ENCODE measurements at places on chromosomes 7 and 10. TPM values are rescaled to one million over a fixed set of nuclear protein-coding genes. Genes with fewer than 3 reads are reported as not detected.
A peak's percentile ranks its signal among the peaks of the same experiment; 100 is the strongest.

- no peak for DNase-seq
Observed at GRCh38 chr10:70368774-70369482, 13.5 kb downstream of the LRRC20 start.

DNA sequence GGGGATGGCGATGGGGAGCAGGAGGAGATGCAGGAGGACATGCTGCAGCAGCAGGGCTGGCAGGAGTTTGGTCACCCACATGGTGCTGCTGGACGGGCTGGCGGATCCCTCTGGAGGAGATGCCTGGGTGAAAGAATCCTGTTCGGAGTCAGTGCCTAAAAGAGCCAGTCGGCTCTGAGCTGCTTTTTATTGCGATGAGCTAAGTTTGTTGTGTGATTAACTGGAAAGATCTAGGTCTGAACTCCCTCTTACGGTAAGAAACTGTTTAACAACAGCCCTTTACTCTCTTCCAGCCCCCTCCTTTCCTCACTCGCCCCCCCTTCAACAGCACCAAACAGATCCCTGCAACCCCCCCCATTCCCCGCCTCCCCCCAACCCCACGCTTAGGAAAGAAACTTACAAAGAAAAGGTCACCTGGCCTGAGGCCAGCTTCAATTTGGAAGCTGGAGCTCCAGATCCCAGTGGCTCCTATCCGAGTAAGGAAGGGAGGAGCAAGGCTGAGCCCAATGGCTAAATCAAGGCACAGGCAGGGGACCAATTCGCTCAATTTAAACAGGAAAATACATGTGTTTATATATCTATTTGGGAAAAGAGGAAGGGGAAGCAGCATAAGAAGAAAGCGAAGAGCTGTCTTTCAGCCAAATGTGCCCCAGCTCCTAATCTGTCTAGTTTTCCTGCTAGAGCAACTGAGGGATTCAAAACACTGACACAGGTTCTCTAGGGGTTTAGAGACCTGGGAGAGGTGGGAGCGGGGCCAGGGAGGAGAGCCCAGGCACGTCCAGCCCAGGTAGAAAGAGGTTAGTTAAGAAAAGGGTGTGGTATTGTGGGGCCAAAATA is at the start of gene HGF:
Gene HGF, minus strand, starts transcription at position 157 of the 837 bp plus-strand sequence. Its CDS starts 76 bp downstream, at position 81.
- no peak for DNase-seq

DNA sequence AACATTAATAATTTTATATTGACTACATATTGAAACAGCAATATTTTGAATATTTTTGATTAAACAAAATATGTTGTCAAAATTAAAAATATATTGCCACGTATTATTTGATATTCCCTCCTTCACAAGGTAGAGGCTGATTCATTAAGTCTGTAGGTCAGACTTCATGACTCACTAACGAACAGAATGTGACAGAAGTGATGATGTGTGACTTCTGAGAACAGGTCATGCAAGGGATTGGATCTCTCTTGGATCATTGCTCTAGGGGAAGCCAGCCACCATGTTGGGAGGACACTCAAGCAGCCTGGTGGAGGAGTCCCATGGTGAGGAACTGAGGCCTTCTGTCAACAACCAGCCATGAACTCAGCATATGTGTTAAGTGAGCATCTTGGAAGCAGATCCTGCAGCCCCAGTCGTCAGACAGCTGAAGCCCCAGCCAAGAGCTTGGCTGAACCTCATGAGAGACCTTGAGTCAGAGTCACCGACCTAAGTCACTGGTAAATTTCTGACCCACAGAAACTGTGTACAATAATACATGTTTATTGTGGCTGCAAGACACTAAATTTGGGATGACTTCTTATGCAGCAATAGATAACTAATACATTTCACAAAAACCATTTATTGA is 66.6 kb downstream of the HTR5A start:
- no peak for DNase-seq

DNA sequence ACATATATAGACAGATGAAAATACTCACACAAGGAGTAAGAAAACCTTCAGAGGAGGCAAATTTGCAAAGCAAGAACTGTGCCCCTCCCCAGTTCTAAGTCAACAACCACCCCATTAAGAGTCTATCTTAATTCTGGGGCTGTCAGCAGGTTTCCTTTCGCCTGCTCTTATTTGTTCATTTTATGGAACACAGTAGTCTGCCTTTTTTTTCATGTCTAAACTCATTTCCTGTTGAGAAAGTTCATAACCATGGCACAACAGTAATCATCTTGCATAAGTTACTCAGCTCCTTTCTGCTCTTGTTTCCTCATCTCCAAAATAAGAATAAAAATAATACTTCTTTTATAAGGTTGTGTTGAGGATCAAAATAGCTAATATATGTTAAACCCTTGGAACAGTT is 25.8 kb upstream of the AMPH start:
- no peak for DNase-seq

DNA sequence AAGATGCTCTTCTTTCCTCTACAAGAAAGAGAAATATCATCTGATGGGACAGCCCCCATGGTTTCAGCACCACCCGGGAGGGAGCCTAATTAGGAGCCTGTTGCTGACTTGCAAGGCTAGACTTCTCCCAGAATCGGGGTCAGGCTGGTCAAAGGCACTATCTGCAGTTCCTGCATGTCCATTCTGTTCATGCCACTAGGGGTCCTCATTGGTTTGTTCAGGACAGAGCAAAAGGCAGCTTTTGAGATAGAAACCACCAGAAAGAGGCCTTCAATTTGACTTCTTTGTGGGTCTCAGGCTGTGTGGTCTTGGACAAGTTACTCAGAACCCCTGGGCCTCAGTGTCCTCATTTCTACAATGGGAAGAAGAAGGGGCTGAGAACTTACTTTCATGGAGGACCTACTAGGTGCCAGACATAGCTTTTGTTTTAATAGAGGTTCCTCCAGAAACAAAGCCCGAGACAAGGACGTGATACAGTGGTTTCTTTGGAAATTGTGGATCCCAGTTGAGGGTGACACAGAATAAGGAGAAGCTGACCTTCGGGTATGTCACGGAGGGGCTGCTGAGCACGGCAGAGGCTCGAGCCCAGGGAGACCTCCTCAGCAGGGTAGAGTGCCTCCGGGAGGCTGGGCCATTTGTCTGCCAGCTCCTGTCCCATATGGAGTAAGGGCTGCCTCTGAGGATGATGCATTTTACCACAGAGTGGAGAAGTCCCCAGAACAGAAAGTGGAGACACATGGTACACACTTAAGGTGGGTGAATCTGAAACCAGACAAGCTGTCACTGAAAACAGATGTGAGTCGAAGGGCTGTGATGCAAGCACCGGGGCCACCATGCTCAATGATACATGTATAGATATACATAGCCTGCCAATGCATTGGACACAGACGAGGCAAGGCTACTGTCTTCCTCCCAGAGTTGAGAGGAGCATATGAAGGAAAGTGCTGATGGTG is 33.1 kb upstream of the NEUROD6 start:
- DNase-seq: peak; percentile 63

GRCh38 chr10:14092799-14093198 is 237.9 kb downstream of the FRMD4A start:
- no peak for DNase-seq

DNA sequence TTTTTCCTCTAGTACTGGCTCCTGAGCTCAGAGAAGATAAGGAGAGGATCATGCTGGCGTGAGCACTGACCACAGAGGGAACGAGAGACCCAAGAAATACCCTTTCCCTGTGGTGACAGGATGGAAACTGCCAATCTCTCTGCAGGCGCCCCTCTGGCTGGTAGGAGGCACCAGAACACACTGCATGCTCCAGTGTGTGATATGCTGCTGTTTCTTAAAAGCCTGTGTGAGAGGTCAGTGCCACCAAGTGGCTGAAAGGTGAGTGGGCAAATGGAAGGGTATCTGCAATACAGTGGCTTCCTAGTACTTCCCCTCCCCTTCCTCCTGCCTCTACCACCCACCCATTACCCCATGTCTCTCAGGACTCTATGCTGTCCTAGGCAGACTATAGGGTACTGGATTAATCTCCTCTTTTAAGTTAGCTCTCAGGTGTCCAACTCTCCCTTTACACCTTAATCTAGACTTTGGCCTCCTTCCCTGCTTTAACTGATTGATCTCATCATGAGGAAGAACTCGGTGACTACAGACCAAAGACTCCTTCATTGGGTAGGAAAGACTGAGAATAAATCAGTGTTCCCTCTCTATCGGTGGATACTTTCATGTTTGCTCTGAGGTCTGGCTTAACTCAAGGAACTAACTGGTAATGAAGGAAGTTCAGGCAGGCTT is 283.6 kb downstream of the ADRA2A start:
- no peak for DNase-seq

DNA sequence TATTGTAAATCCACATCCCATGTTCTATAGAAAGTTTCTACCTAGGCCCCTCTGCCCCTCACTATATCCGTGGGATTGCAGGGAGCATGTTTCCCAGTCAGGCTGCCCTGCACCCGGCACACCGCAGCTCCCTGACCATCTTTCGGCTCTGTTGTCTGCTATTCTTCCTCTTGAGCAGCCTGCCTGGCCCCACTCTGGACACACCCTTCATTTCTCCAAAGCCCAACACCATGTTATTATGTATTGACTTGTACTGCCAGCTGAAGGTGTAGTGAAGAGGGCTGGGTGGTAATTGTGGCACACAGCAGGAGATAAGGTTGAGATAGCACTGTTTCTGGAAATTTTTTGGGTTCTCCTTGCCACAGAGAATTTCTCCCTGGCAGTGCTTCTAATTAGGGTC is 9.8 kb downstream of the LRMDA start:
- no peak for DNase-seq

- no peak for DNase-seq
Observed at GRCh38 chr7:154984601-154985188, 18.2 kb downstream of the PAXIP1 start.

- no peak for DNase-seq
Observed at GRCh38 chr7:95389516-95389915, 6.7 kb downstream of the PON3 start.

DNA sequence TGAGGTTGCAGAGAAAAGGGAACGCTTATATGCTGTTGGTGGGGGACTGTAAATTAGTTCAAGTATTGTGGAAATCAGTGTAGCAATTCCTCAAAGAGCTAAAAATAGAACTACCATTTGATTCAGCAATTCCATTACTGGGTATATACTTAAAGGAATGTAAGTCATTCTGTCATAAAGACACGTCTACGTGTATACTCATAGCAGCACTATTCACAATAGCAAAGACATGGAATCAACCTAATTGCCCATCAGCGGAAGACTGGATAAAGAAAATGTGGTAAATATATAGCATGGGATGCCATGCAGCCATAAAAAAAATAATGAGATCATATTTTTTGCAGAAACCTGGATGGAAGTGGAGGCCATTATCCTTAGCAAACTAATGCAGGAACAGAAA is 100.0 kb upstream of the NPSR1 start:
- no peak for DNase-seq

GRCh38 chr7:77626586-77627308 is 69.5 kb upstream of the RSBN1L start:
- no peak for DNase-seq

DNA sequence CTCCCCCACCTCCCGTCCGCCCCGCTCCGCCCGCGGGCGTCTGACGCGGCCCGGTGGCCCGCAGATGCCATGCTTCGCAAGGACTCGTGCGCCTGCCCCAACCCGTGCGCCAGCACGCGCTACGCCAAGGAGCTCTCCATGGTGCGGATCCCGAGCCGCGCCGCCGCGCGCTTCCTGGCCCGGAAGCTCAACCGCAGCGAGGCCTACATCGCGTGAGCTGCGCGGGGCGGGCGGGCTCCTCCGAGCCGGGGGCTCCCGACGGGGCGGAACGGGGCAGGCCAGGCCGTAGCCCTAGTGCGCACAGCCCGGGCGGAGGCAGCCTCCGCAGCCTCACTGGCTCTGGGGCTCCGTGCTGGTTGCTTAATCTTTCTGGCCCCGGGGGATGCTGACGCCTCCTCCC is 2.8 kb downstream of the ASIC3 start:
- peak; percentile 55 for DNase-seq

- no peak for DNase-seq
Observed at GRCh38 chr10:70445718-70446657, 4.5 kb upstream of the NODAL start.

- DNase-seq: no peak
Observed at GRCh38 chr10:60430017-60430416, 40.3 kb upstream of the ANK3 start.

- DNase-seq: no peak
Observed at GRCh38 chr10:31090894-31091607, 59.4 kb upstream of the ZNF438 start.

- DNase-seq: no peak
Observed at GRCh38 chr7:17506596-17506995, 208.1 kb downstream of the AHR start.

GRCh38 chr10:8138471-8138870 is 84.0 kb downstream of the GATA3 start:
- no peak for DNase-seq

- DNase-seq: no peak
Observed at GRCh38 chr10:78721231-78721630, 347.5 kb upstream of the ZMIZ1 start.

- DNase-seq: no peak
Observed at GRCh38 chr7:98192781-98193457, 18.3 kb upstream of the BHLHA15 start.

DNA sequence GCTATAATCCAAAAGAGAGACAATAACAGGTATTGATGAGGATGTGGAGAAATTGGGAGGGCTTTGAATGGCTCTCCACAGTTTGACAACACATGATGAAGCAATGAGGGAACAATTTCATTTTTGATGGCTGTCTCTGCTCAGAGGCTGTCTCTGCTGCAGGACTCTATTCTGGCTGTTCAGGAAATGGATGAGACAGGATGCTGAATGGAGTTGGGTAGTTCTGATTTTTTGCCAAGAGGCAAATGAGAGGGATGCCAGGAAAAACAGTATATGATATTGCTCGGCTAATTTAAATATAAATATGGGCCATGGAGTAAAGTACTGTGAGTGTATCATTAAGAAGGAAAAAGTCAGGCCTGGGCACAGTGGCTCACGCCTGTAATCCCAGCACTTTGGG is 16.8 kb downstream of the APBB1IP start:
- DNase-seq: no peak

Gene POMZP3
- 9.4 TPM for total RNA-seq

Gene PDGFA
- 1.0 TPM for total RNA-seq

Gene PNLIP
- total RNA-seq: not detected

Gene AQP1
- total RNA-seq: 0.48 TPM

Gene SPDYE16
- 0.35 TPM for total RNA-seq

Gene CNNM1
- 1.6 TPM for total RNA-seq

Gene ADAM8
- 3.6 TPM for total RNA-seq

Gene ZNF804B
- total RNA-seq: not detected

Gene MRLN
- not detected for total RNA-seq

Gene GPR15LG
- total RNA-seq: not detected

Gene KIF11
- 70.8 TPM for total RNA-seq

Gene CNTNAP2
- 12.9 TPM for total RNA-seq

Gene PRKG1
- total RNA-seq: 4.4 TPM

Measured in neural crest cell (in vitro differentiated cells).